Neuronal stem cell (in vitro differentiated cells): ENCODE measurements at places on chromosomes 7 and 10.

DNA sequence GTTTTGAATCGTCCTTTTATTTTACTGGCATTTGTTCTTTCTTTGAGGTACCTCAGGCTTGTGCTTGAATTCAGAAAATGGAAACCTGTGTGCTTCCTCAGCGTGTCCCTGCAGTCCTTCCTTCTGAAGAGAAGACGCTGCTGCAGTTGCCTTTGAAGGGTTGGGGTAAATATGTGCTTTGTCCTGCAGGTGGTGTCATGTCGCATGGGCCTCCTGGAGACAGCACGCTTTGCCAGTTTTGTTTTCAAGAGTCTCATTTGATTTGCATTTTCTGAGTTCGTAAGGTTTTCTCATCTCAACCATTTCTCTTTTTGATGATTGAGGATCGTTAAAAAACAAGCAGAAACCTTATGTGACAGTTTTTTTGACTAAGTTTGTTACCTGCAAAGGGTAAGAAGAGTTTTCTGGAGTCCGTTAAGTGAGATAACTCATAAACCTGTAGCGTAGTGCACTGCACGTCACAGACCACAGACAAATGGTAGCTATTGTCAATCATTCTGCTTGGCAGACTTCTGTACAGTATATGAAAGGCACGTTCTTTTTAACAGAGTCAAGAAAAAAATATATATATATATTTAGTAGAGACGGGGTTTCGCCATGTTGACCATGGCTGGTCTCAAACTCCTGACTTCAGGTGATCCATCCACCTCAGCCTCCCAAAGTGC, 57.0 kb downstream of the CDC123 start:
- DNase-seq, result no peak

GRCh38 chr10:106716381-106716780, 448.1 kb downstream of the SORCS1 start:
- no peak for DNase-seq

GRCh38 chr10:109974504-109975191, 33.1 kb upstream of the ADD3 start:
- DNase-seq, result no peak

DNA sequence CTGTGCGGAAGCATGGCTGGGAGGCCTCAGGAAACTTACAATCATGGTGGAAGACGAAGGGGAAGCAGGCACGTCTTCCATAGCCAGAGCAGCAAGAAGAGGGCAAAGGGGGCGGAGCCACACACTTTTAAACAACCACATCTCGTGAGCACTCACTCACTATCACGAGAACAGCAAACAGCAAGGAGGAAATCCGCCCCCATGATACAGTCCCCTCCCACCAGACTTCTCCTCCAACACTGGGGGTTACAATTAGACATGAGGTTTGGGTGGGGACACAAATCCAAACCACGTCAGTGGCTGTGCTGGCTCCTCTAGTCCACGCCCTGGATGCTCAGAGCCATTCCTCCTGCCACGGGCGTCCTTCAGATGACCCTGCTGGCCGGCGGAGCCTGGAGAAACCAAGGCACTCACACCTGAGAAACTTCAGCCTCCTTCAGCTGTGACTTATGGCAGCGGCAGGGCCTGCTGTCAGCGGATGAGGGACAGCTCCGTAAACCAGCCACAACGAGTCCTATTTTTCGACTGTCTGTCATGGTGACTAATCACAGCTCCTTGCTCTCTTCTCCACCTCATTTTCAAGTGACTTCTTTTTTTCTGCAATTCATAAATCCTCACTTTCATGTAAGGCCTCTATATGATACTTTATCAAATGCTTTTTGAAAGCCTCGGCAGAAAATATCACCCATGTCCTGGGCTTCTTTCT, 167.9 kb upstream of the PFKP start:
- no peak for DNase-seq

GRCh38 chr10:35324196-35324595, 12.1 kb upstream of the CCNY start:
- DNase-seq, result no peak

DNA sequence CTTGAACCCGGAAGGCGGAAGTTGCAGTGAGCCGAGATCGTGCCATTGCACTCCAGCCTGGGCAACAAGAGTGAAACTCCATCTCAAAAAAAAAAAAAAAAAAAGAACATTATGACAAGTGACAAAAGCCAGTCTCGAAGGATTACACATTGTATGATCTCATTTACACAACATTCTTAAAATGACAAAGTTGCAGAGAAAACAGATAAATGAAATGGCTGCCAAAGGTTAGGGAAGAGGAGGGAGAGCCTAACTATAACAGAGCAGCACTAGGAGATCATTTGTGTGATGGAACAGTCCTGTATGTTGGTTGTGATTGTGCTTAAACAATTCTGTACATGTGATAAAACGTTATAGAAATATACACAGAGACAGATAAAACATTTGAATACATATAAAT, 16.2 kb upstream of the CPVL start:
- DNase-seq, result no peak

DNA sequence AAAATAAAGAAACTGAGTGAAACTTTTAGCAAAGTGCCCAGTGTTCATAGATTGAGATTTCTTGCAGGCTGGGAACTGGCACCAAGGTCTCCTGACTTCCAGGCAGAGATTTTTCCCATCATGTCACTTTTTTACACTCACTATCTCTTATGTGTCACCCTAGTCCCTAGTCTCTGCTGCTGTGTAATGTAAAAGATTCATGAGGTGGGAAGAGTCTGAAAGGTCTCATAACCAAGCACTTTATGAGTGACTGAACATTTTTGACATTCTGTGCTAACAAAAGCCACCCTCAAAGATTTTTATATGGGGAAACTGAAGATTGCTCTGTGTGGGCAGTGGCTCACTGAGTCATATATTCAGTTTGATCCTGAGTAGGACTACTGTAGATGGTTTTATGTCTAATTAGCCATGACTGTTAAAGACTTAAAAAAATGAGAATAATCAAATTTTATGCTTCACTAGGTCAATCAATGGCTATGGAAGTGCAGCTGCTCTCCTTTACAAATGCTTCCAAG, 900.3 kb upstream of the SORCS1 start:
- DNase-seq, result no peak

DNA sequence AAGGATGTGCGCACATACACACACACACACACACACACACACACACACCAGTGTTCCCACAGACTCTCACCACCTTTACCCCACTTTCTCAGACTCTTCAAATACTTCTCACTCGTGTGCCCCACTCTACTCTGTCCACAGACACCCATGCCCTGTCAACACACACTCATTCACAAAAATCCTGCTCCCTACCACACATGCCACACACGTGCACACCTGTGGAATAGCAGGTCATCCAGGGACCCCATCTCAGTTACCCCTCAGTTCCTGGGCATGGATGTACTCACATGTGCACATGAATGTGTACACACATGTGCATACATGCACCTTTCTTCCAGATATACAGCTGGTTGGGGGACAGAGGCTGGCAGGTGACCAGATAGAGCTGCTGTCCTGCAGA, 142.9 kb downstream of the EMX2 start:
- DNase-seq, result no peak

- DNase-seq, result peak; percentile 27
Observed at GRCh38 chr10:42924484-42924883, 141.9 kb downstream of the BMS1 start.

- DNase-seq, result no peak
Observed at GRCh38 chr10:49344840-49345239, 45.9 kb downstream of the C10orf71 start.

GRCh38 chr7:97450516-97450915, 281.4 kb upstream of the TAC1 start:
- DNase-seq, result no peak

GRCh38 chr7:134695321-134695860, 48.7 kb downstream of the BPGM start:
- no peak for DNase-seq

DNA sequence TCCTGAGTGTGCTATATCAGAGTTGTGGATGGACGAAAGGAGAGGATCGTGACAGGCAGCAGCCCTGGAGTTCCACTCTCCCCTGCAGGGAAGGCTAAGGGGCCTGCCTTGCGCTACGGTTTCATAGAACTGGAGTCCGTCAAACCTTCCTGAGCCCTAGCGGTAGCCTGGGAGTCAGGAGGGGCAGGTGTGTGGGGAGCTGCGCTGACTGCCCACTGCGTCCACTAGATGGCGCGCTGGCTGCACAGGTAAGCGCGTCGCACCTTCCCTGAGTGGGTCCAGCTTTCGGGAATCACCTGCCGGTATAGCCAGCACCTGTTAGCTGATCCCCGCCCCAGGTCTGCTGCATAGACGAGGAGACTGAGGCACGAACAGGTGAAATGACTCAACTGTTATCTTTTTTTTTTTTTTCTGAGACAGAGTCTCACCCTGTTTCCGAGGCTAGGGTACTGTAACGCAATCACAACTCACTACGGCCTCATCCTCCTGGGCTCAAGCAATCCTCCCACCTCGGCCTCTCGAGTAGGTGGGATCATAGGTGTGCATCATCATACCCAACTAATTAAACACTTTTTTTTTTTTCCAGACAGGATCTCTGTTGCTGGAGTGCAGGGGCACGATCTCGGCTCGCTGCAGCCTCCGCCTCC, 20.2 kb upstream of the BAIAP2L1 start:
- peak; percentile 58 for DNase-seq

DNA sequence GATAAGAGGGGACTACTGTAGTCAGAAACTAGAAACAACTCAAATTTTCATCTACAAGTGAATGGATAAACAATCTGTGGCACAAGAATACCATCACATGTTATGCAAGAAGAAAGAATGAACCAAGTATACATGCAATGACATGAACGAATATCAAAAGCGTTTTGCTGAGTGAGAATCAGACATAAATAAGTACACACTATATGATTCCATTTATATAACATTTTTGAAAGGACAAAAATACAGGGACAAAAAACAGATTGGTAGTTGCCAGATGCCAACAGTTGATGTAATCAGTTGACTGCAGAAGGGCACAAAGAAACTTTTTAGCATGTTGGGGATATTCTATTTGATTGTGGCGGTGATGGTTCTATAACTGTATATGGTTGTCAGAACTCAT, 33.6 kb downstream of the CTNNA3 start:
- DNase-seq, result no peak

DNA sequence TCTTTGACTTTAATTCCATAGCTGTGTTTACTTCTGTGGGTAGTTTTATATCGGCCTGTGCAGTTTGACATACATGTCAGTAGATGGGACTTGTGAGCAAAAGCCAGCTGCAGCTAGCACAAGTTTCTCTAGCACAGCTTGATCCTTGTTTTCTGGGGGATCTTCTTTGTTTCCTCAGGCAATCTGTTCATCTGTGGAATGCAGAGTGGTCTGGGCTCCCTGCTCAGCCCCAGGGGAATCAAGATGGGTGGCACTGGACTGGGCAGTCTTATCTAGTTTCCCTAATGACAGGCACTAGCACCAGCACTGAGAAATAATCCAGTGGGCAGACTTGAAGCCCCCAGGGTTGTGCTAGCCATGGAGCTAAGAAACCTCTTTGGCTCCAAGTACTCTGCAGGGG, 40.8 kb downstream of the CYP2C19 start:
- DNase-seq, result peak; percentile 20

- no peak for DNase-seq
Observed at GRCh38 chr10:52674474-52674873, 98.1 kb downstream of the MBL2 start.

- no peak for DNase-seq
Observed at GRCh38 chr7:45434167-45434784, 139.9 kb upstream of the ADCY1 start.

- no peak for DNase-seq
Observed at GRCh38 chr10:128046953-128047290, 79.3 kb downstream of the MKI67 start.
